ENCODE measurements at places on chromosomes 6 and 20.

DNA sequence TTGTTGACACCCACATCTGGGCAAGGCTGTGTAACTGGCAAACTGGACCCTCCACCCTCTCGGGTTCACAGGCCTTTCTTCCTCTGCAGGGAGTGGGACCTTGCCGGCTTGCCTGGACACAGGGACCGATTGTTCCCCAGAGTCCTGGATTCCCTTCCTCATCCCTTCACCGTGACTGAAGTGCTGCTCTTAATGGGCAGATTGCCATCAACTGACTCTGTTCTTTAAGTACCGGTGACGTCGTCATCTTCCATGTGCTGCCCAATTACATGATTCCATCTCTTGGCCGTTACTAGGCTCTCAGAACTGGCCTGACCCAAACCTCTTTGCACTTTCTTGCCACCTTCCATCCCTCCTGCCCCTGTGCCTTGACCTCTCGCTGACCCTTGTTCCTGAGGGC lies 85.4 kb downstream of the EYA4 start:
- DNase-seq, result no peak

DNA sequence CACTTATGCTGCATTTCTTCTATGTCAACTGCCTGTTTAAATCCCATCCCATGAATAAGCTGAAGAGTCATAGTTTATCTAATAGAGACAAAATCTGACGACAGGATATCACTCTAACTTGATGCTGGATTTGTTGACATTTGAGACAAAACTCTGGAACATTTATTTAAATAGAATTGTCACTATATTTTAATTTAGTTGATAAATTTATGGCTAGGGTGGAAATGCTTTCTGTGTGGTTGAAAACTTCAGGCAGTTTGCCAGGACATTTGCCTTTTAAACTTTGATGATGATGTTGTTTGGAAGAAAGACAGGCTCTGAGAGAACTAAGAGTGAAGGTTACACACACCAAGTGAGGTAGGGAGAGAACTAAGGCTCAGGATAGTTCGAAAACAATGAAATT lies 68.1 kb downstream of the GJA1 start:
- DNase-seq, result peak; percentile 34

- no peak for DNase-seq
Measured at GRCh38 chr6:111843347-111844147, 29.7 kb downstream of the FYN start.

DNA sequence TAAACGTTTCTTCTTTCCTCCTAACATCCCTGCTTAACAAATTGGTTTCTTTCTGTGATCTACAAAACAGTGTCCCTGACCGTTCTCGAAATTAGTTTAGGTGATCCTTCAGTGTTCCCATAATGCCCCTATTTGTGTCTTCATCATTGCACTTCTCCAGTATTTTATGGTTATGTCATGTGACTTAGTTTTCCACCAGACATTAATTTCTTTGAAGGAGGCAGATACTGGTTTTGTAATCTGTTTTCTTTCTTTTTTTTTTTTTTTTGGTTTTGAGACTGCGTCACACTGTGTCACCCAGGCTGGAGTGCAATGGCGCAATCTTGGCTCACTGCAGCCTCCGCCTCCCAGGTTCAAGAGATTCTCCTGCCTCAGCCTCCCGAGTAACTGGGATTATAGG lies 49.2 kb downstream of the FAM217A start:
- DNase-seq, result no peak

- DNase-seq, result no peak
Measured at GRCh38 chr6:37418722-37419121, 14.3 kb upstream of the CMTR1 start.

- no peak for DNase-seq
Measured at GRCh38 chr6:52325695-52326471, 36.1 kb upstream of the PAQR8 start.

DNA sequence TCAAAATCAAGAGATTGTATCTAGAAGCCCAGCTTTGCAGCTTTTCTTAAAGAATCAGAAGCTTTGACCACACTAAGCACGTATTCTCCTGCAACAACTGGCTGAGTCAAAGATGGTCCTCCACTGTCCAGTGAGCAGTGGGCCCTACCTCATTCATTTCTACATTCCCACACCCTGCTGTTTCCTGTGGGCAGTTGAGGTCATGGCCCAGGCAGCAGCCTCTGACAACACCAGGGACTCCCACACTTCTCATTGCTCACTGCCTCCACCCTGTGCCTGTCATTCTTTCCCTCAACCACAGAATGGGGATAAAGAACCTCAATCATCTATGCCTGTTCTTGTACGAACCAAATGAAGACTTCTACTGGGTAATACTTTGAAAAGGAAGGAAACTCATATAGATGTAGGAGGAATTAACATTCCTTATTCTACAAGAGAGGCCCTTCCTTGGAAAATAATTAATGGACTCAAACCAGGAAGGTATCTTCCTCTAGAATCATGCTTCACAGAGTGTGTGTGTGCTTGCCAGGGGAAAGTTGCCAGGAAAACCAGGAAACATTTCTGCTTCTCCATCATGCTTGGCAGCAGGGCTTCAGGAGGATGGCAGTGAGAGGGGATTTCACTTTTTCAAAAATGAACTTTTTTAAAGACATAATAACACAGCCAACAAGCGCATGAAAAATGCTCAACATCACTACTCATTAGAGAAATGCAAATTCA lies 191.7 kb upstream of the RIN2 start:
- DNase-seq, result no peak

DNA sequence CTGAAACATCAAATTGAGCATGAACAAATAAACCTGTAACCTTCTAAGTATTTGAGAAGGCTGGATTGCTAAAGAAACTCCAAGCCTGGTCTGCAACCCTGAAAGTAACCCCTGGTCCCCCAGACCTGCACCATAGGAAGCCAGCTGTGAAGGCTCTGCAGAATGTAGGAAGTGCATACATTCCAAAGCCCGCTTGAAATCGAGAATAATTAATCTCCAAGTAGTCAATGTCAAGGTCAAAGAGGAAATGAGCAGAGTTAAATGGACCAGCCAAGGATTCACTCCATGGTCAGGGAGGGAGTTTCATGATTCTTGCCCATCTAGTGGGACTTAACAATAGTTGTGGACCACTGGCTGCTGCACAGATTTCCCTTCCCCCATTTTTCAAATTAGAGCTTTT lies 107.6 kb upstream of the RNF24 start:
- no peak for DNase-seq

DNA sequence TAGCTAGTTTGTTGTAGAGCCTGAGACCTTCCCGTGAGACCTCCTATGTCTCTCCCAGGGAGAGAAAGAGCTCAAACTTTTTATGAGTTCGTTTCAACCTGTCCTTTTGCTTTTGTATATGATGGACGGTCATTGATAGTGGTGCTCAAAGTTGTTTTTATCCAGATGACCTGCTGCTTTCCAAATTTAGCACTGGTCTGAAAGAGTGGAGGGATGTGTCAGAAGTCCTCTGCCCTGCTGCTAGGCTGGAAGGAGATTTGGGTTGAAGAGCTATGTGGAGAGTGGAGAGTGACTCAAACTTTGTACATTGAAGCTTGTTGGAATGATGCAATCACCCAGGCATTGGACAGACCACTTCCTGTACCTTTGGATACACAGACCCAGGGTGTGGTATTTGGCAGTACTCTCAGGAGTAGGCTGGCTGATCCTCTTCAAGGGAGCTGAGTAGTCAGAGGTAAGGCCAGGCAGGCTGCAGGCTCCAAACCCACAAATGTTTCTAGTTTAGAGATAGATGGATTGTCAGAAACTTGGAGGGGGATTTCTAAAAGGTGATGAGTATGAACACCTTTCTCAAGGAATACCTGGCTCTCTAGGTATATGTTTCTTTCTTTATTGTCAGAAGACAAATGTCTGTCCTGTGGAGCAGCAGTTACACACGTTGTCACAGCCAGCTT lies 49.4 kb upstream of the RREB1 start:
- peak; percentile 77 for DNase-seq

DNA sequence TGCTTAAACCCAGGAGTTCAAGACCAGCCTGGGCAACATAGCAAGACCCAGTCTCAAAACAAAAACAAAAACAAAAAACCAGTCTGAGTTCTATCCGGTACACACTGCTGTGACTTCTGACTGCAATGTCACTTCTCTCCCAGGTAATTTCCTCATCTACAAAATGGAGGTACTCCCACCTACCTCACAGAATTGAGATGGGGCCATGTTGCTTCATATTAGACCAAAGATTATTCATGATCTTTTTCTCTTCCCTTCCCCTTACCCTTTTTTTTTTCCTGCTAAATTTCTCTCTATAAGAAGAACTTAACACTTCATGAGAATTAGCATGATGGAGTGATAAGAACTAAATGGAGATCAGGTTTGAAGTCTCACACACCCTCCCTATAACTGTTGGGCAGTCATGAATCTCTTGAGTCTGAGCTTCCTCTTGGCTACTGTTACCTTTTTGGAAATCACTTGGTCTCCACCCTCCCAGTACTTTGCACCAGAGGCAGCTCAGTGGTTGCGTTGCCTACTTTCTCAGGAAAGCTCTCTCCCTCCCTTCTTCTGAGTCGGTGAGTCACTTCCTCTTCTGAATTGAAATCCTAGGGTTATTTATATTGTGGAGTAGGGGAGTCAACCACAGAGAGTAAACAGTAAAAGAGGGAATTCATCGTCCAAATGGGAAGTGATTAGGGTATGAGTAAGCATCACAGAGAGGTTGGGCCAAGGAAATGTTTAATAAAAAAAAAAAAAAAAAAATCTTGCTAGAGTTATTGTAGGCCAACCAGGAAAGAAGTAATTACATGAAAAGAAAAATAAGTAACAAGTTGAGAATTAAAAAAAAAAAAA lies 59.9 kb upstream of the MAP7 start:
- peak; percentile 95 for DNase-seq

- DNase-seq, result no peak
Measured at GRCh38 chr20:45792317-45793118, 764 bp downstream of the DNTTIP1 start.

DNA sequence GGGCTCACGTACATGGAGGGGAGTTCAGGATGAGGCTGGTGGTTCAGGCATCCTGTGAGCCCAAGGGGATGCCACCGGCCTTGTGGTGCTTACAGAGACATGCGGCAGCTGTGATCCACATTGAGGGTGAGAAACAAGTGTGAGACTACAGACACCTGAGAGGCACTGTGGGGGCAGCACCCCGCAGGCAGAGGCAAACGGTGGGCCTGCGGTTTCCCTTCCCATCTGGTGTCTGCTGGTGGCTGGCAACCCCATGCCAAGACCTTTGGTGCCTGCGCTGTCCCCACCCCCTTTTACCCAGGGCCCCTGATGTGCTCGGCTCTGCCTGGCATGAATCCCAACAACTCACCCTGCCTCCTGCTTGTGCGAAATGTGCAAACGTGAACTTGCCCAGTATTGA lies 42.0 kb downstream of the ERMARD start:
- DNase-seq, result no peak
